CMK (cell line): ENCODE measurements at places on chromosomes 13 and 19.

DNA sequence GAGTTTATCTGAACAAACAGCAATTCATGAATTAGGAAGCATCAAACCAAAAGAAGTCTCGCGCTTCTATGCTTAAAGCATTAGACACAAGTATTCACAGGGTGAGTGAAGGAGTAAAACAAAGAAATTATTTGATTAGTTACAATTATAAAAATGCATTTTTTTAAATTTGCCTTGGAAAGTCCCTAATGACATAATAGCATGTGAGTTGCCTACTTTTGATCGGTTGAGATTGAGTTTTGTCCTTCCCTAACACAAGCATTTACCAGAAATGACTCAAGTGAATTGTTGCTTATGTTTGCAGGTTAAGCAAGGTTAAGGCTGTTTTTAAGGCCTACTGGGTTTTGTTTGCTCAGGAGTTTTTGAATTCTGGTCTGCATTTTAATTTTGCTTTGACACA is 389 bp upstream of the ZNF649 start:
- no peak for DNase-seq

GRCh38 chr19:17490411-17490810 is 20.1 kb downstream of the SLC27A1 start:
- DNase-seq: no peak

DNA sequence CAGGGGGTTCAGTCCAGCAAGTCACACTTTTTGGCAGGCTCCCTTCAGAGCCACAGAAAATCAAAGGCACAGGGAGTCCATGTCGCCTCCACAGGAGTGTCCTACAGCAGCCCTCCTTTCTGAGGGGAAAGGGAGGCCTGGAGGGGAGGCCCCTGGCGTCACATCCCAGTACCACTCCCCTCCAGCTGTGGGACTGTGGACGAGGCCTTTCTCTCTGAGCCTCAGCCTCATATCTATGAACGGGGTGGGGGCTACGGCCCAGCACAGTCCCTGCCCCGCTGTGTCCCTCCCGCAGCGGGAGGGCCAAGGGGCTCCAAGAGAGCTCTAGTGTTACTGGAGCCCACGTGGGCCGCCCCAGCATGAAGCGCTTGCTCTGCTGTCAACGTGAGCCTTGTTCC is 23.8 kb downstream of the PEPD start:
- DNase-seq: no peak

DNA sequence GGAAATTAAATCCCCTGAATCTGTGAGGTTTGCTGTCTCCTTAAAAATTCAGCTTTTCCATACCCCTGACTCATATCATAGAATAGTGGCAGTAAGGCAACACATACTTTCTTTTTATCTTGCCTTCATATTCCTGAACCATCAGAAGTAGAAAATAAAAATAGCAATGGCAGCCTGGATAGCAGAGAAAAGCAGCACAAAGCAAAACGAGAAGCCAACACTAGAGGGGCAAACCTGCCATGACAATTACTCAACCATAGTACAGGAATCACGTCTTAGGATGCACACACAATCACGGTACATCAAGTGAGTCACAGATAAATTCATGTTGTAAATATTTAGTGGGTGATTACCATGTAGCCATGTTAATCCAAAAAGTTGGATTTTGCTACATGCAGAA is 343.0 kb downstream of the ITGBL1 start:
- no peak for DNase-seq

GRCh38 chr19:13281567-13282291 is 131.5 kb downstream of the IER2 start:
- DNase-seq: no peak

DNA sequence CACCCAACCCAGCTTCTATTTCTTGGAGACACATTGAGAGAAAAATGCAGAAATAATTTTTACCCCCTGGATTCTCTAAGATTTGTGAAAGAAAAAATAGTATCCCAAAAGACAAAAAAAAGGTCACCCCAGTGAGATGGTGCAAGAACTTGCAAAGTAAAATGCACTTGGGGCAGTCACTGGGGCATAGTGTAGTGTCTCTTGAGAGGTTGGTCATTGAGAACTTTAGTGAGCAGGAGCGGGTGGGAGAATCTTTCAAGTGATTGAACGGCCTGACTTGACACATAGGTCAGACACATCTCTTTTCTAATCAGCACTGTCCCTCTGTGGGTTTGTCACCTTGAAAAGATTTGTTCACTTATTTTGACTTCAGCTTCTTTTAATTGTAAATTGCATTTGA is 2.4 kb downstream of the ZNF85 start:
- no peak for DNase-seq

GRCh38 chr19:53879140-53880081 is 2.6 kb upstream of the PRKCG start:
- DNase-seq: peak; percentile 82

DNA sequence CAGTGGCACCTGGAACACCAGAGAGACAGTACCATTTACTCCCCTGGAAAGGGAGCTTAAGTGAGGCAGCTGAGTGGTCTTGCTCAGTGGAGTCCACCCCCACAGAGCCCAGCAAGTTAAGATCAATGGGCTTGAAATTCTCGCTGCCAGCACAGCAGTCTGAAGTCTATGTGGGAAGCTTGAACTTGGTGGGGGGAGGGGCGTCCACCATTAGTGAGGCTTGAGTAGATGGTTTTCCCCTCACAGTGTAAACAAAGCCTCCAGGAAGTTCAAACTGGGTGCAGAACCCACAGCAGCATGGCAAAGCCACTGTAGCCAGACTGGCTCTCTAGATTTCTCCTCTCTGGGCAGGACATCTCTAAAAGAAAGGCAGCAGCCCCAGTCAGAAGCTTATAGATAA is 30.3 kb upstream of the CEACAM4 start:
- no peak for DNase-seq

- no peak for DNase-seq
These were observed 4.7 kb upstream of the MAP2K7 start for GRCh38 chr19:7898967-7899366.

GRCh38 chr13:41919741-41920487 is 41.0 kb downstream of the VWA8 start:
- no peak for DNase-seq

DNA sequence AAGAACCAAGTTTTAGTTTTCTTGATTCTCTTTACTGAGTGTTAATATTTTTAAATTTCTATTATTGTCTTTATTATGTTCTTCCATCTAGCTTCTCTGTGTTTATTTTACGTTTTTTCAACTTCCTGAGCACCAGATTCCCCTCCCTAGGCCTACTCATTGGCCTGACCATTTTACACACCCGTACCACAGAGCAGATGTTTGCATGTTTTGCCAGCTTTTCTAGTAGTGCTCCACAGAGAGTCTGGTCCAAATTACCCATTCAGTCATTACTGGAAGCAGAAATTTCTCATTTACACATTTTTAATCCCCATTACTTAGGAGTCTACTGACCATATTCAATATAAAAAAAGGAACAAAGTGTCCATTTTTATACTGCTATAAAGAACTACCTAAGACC is 66.9 kb downstream of the ING1 start:
- no peak for DNase-seq

- peak; percentile 97 for DNase-seq
These were observed 1.1 kb upstream of the ACP5 start for GRCh38 chr19:11578258-11579142.

- peak; percentile 5 for DNase-seq
These were observed 175.9 kb upstream of the TRPC4 start for GRCh38 chr13:38045278-38046048.
